ENCODE measurements at places on chromosomes 12 and 14.

DNA sequence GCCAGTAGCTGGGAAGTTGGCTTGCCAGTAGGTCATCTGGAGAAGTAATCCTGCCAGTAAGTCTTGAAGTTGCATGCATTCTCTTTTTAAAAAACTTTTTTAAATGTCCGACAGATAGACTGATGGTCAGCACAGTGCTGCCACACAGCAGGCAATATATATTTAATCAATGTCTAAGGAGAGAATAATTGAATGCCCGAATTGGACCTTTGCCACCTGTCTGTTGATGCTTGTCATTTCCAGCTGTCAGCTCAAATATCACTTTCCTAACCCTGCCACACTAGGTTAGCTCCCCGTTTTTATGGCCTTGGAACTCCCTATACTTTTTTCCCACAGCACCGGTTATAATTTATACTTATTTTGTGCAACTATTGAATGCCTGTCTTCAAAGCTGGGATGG, 2.1 kb upstream of the SLC15A4 start:
- DNase-seq = no peak

DNA sequence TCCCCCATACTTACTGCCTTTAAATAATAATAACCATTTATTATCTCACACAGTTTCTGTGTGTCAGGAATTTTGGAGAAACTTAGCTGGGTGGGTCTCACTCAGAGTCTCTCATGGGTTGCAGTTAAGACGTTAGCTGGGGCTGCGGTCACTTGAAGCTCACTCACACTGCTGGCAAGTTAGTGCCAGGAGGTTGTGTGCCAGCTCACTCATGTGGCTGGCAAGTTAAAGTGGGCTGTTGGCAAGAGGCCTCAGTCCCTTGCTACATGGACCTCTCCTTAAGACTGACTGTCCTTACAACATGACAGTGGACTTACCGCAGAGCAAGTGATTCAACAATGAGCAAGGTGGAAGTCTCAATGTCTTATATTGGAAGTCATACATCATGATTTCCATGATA, 61.3 kb upstream of the AVPR1A start:
- no peak for DNase-seq

- DNase-seq = no peak
Measured at GRCh38 chr14:63276492-63277342, 42.0 kb downstream of the GPHB5 start.

DNA sequence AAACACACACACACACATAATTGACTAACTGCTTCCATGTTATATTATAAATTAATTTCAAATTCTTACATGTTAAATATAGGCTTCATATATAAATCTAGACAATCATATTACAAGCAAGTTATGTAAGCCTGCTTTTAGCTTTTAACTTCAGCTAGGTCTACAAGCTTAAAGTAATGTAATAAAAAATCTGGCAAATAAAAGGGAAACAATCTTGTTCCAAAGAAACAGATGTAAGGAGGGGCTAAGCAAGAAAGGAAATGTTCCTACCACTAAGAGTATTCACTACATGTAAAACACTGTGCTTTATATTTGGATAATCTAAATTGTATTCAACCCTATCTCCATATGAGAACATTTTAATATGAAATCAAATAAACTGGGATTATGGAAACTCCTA, 110.4 kb downstream of the SLC6A15 start:
- DNase-seq = no peak

GRCh38 chr12:75315518-75315917, 14.6 kb downstream of the CAPS2 start:
- DNase-seq = no peak
